ENCODE measurements at places on chromosomes 3 and 15. TPM values are rescaled to one million over a fixed set of nuclear protein-coding genes. Genes with fewer than 3 reads are reported as not detected.

The VILL gene
- 9.9 TPM for total RNA-seq

The TNFAIP8L3 gene
- total RNA-seq, result not detected

The BCL2A1 gene
- total RNA-seq, result 111 TPM

The MESD gene
- 20.0 TPM for total RNA-seq

The WDR93 gene
- not detected for total RNA-seq

DNA sequence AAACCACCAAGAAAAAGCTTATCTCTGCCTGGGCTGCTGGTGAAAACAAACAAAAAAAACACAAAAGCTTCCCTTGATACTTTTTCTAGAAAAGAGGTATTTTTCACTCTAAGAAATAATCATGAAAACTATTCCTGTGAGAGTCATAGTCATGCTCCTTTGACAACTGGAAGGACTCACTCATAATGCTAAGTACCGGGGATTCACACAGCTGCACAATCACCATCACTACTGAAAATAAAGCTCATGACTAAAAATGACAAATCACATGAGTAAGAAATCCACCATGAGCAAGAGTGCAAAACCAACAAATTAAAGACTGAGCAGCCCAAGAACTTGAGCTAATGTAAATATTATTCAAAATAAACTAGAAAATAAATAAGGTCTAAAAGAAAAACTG is 10.6 kb upstream of the POU1F1 start:
- no peak overlapping the region for H3K4me3 ChIP-seq
- H3K27me3 ChIP-seq, result peaks cover 5% of the 10 kb centered on the region
- no peak overlapping the region for H3K27ac ChIP-seq
- no peaks in the 10 kb centered on the region for H3K36me3 ChIP-seq

Measured in activated CD4-positive, alpha-beta memory T cell treated with anti-CD3 and anti-CD28 coated beads for 36 hours (primary cell).